A549 treated with dexamethasone at 1 μM for 4 hours (cell line): ENCODE measurements at places on chromosomes 4 and X. TPM values are rescaled to one million over a fixed set of nuclear protein-coding genes. Genes with fewer than 3 reads are reported as not detected.

TRIM61 gene
- total RNA-seq = not detected in 5 replicates

TMPRSS11A gene
- total RNA-seq = not detected in 5 replicates

NPY1R gene
- 0.07 to 0.17 TPM (median 0.11 TPM) in 3 of 5 replicates, not detected in the others for total RNA-seq

CCKAR gene
- total RNA-seq = not detected in 5 replicates

PABPC4L gene
- total RNA-seq = 0.05 to 0.09 TPM (median 0.06 TPM) in 5 replicates

SMIM10L2A gene
- 0.16 to 0.22 TPM (median 0.17 TPM) in 5 replicates for total RNA-seq

LANCL3 gene
- total RNA-seq = not detected in 5 replicates

CNKSR2 gene
- total RNA-seq = 2.0 to 2.9 TPM (median 2.7 TPM) in 5 replicates

TKTL1 gene
- 0.11 to 0.19 TPM (median 0.12 TPM) in 4 of 5 replicates, not detected in the other for total RNA-seq

IL21 gene
- not detected in 5 replicates for total RNA-seq

SLC9B1 gene
- 0.10 to 0.18 TPM (median 0.13 TPM) in 5 replicates for total RNA-seq

MAGEB2 gene
- not detected in 5 replicates for total RNA-seq

EOLA1 gene
- 19.3 to 20.8 TPM (median 19.8 TPM) in 5 replicates for total RNA-seq

BEX4 gene
- total RNA-seq = 1.7 to 2.9 TPM (median 2.2 TPM) in 5 replicates

TLR10 gene
- total RNA-seq = 0.02 to 0.08 TPM (median 0.03 TPM) in 4 of 5 replicates, not detected in the other

RAI2 gene
- 0.21 to 0.39 TPM (median 0.27 TPM) in 5 replicates for total RNA-seq

SRPX gene
- total RNA-seq = 8.1 to 9.8 TPM (median 8.7 TPM) in 5 replicates

CRMP1 gene
- total RNA-seq = 3.9 to 5.3 TPM (median 4.9 TPM) in 5 replicates

TEX13B gene
- total RNA-seq = 0.08 TPM in 1 of 5 replicates, not detected in the others

PDGFC gene
- total RNA-seq = 2.5 to 3.4 TPM (median 3.2 TPM) in 5 replicates

CLGN gene
- total RNA-seq = 4.9 to 6.1 TPM (median 5.1 TPM) in 5 replicates

UGT2B17 gene
- total RNA-seq = not detected in 5 replicates

PF4V1 gene
- total RNA-seq = not detected in 5 replicates

HS6ST2 gene
- total RNA-seq = 0.08 to 0.21 TPM (median 0.15 TPM) in 5 replicates

VCX3A gene
- not detected in 5 replicates for total RNA-seq

CCDC110 gene
- 0.05 TPM in 1 of 5 replicates, not detected in the others for total RNA-seq

EDA gene
- total RNA-seq = 0.40 to 0.87 TPM (median 0.54 TPM) in 5 replicates

AVPR2 gene
- 0.05 TPM in 1 of 5 replicates, not detected in the others for total RNA-seq

TBC1D8B gene
- 0.99 to 1.8 TPM (median 1.5 TPM) in 5 replicates for total RNA-seq

NDST3 gene
- not detected in 5 replicates for total RNA-seq

AADAT gene
- 7.6 to 9.6 TPM (median 8.4 TPM) in 5 replicates for total RNA-seq

FABP2 gene
- total RNA-seq = not detected in 5 replicates
